NCI-H1092 (cell line): ENCODE measurements at places on chromosomes 1 and 21.
A peak's percentile ranks its signal among the peaks of the same experiment; 100 is the strongest.

GRCh38 chr1:53080041-53080440 is 18.0 kb downstream of the PODN start:
- DNase-seq, result no peak

DNA sequence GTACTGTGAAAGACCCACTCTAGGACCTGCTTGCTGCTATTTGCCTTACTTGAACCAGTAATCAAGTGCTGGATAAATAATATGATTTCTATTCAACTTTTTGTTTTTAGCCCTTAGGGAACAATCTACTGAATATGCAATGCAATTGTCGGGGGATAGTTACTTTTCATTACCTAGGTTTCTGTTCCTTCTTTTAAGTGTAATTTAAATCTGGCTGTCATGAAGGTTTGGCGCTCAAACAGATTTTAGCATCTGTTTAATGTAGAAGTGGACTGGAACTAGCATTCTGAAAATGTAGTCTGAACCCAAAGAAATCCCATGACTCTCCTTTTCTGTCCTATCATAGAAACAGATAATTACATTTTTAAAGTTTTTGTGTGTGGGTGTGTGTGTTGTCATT is 4.8 kb downstream of the MGST3 start:
- no peak for DNase-seq

GRCh38 chr1:26046246-26047095 is 553 bp upstream of the SLC30A2 start:
- no peak for DNase-seq

- no peak for DNase-seq
These were observed 82.6 kb upstream of the CCDC190 start for GRCh38 chr1:162943622-162944021.

DNA sequence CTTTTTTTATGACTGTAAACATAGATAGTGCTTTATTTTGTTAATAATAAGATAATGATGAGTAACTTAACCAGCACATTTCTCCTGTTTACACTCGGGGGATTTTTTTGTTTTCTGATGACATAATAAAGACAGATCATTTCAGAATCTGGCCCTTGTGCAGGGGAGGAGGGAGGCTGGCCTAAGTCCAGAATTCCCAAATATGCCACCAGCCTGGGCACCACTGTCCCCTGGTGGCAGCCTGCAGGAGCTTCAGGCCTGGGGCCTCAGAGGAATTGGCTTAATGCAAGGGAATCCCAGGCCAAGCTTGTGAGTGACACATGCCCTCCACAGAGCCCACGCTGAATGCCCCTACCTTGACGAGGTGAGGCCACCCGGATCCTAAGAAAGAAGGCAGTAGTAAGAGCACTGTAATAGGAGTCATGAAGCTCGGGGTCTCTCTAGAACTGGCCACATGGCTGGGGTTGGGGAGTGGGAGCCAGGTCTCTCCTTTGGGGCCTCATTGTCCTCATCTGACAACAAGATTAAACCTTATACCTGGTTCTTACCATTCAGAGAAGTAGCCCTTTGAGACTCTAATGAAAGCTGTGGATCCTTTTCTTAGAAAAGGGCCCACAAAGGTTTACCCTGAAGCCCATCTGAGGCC is 24.1 kb downstream of the ETNK2 start:
- DNase-seq, result peak; percentile 74

- DNase-seq, result no peak
These were observed 19.4 kb downstream of the HSD11B1 start for GRCh38 chr1:209723756-209724693.

GRCh38 chr1:923131-923990 is at the start of gene SAMD11:
Gene SAMD11, plus strand, starts transcription at chr1:923923. Its CDS starts 509 bp downstream, at chr1:924432.
- peak; percentile 12 for DNase-seq

GRCh38 chr1:50620680-50621329 is 197.6 kb upstream of the DMRTA2 start:
- no peak for DNase-seq

DNA sequence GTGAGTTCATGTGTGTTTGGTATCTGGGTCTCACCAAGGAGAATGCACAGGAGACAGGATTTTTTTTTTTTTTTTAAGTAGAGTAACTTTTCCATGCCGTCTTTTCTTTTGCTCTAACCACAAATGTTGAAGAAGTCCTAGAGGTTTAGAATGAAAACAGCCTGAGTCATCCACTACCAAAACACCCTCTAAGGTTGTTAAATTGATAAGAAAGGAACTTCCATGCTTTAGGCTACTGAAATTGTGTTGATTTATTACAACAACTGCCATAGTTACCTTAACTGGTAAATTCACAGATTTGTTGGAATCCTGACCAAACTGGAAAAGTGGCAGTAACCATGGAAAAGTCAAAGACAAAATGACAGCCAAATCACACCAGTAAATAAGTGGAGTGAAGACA is 375.6 kb downstream of the AMY1C start:
- DNase-seq, result no peak

DNA sequence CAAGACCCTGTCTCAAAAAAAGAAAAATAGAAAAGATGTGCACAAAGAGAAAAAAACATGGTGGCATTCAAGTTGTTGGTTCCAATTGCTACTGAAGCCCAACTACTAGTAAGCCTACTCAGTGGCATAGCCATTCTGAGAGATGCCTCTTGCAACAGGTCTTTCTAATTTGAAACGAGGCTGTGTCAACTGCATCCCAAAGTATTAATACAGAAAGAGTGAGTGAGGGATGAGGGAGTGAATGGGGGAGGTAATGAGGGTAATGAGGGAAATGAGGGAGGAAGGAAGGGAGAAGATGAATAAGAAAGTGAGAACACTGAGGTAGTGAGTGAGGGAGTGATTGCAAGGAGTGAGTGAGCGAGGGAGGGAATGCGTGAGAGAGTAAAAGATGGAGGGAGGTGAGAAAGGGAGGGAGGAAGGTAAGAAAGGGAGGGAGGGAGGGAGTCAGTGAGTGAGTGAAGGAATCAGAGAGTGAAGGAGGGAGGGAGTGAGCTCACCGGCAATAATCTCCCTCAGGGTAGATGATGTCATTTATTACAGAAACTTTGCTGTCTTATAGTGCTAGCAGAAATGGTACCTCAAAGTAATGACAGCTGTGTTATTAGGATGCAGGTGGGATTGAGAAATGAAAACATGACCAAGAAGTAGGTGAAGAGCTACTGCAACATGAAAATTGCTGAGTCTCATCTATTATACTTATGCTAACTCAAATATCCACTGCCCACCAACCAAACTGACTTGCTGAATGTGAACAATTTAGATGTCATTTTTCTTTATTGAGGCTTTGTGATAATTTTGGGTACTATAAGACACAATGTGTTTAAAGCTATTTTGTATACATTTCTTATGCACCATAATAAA is 75.6 kb upstream of the ADAM30 start:
- DNase-seq, result no peak

GRCh38 chr1:62384276-62385005 is 52.4 kb upstream of the USP1 start:
- peak; percentile 59 for DNase-seq

GRCh38 chr1:8086055-8086454 is 59.9 kb upstream of the ERRFI1 start:
- no peak for DNase-seq

GRCh38 chr1:199089393-199090122 is 450.7 kb downstream of the PTPRC start:
- DNase-seq, result no peak

DNA sequence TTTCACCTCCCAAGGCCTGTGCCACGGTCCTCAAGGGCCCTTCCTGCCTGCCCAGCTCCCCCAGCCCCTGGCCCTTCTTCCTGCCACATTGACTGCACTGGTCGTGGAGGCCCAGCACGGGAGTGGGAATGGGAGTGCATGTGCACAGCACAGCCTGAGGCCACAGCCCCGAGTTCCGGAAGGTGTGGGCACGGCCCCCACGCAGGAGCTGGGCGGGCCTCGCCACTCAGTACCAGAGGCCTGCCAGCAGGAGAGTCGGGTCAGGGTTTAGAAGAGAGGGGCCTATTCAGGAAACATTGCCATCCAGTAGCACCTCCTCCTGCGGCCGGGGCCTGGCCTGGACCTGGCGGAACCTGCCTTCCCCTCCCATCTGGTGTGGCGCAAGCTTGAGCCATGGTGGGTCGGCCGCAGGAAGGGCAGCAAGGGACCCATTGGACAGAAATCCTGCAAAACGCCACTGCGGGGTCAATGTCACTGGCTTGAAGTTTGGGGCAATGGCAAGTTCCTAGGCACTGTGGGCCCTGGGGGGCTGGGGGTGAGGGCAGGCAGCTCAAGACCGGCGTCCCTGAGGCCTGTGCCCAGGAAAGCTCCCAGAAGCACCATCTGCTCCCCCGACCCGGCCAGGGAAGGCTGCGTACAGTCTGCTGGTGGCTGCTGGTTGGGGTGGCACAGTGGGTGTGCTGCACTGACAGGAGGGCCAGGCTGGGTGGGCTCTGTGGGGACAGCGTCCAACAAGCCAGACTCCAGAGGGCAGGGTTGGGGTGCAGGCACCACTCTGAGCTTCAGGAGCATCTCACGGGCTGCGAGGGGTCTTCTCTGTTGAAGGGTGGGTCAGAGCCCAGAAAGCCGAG is 1.8 kb upstream of the TMEM52 start:
- no peak for DNase-seq

GRCh38 chr1:166870584-166870983 is 5.5 kb downstream of the TADA1 start:
- DNase-seq, result no peak

GRCh38 chr1:3353876-3354275 is 100.6 kb upstream of the ARHGEF16 start:
- no peak for DNase-seq

DNA sequence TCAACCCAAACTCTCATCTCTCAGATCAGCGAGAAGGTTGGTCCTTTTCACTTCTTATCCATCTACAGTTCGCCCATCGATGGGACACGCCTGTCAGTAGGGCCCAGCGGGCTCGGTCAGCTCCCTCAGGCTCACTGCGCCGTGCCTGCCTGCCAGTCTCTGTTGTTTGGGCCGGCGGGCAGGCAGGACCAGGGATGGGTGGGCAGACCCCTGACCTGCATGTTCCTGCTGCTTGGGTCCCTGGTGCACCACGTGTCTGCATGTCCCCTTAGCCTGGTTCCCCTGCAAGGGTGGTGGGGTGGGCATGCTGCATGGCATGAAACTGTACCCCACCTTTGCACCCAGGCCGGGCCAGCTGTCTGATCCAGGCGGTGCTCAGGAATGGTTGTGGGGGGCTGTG is 52.4 kb downstream of the PTPRF start:
- no peak for DNase-seq
